ENCODE measurements at places on chromosomes 1 and 21.

- peak; percentile 70 for DNase-seq
Measured at GRCh38 chr1:169601096-169601881, 15.0 kb upstream of the F5 start.

GRCh38 chr1:41856151-41856943 lies 62.4 kb downstream of the HIVEP3 start:
- DNase-seq = no peak

GRCh38 chr1:157145076-157145475 lies 6.9 kb upstream of the ETV3 start:
- no peak for DNase-seq

GRCh38 chr1:20485527-20486456 lies at the start of gene CAMK2N1:
CAMK2N1 (minus strand) TSS chr1:20486210; CDS start chr1:20485379, 831 bp downstream.
- DNase-seq = peak; percentile 23

DNA sequence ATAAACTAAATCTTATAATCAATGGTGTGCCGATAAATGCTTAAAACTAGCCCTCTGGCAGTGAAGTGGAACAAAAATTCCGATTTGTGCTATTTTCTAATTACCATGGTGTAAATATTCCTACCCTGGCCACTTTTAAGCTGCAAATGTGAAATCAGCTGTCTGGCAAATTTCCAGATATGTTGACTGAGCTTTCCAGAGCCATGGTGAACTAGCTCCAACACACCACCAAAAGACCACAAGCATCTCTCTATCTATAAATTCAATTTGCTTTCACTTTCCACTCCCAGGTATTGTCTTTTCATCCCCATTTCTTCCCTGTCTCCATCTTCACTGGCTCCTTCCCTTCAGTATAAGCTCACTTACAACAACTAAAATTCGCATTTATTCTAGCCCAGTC lies 152.3 kb upstream of the RGS18 start:
- DNase-seq = peak; percentile 11

- no peak for DNase-seq
Measured at GRCh38 chr1:76066394-76066793, 8.2 kb upstream of the ST6GALNAC3 start.

DNA sequence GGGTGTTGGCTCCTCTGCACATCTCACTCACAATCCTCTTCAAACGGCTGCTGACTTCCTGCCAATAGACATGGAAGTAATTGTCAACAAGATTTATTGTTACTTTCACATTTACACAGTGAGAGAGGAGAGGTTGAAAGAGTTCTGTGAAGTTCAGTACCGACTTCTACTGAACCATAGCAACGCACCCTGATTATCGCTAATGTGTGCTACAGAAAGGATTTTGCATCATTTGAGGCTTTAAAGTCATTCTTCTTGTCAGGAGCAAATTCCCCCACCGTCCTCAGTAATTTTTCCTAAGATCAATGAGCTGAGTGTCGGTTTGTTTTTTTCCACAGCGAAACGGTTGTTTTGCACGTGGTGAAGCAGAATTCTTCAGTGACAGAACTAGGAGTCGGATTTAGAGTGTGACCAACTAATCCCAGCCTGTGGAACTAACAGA lies 361.0 kb downstream of the ADGRL2 start:
- DNase-seq = no peak

GRCh38 chr1:102884238-102884637 lies 224.1 kb downstream of the COL11A1 start:
- DNase-seq = no peak

GRCh38 chr1:5444396-5444795 lies 547.8 kb downstream of the NPHP4 start:
- no peak for DNase-seq

All from hematopoietic multipotent progenitor cell treated with erythropoietin and hydrocortisone succinate and interleukin-3 and kit ligand, for 4 days (in vitro differentiated cells).